ENCODE measurements at places on chromosomes 4 and X. TPM values are rescaled to one million over a fixed set of nuclear protein-coding genes. Genes with fewer than 3 reads are reported as not detected.
A peak's percentile ranks its signal among the peaks of the same experiment; 100 is the strongest.

Gene SMIM14
- total RNA-seq: 7.8 TPM

Gene ALAS2
- total RNA-seq: not detected

GRCh38 chr4:159735281-159736207 is 632.7 kb downstream of the RAPGEF2 start:
- DNase-seq: no peak

DNA sequence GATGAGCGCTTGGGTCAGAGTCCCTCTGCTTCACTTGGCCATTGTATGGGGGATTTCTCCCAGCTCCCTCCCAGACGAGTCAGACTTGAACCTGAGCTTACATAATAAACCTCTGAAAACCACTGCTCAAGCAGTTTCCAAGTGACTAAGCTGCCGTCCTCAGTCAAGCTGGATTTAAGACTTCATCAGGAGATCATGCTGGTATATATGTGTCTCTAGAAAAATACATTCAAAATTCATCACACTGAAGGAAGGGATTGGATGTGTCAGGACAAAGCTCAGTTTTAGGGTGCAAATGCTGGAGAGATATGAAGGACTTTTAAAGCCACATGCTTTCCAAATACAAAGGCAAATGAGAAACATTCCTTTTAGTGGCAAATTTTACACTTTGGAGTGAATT is 114.3 kb downstream of the QDPR start:
- DNase-seq: no peak

GRCh38 chr4:187333151-187333550 is 609.5 kb upstream of the FAT1 start:
- DNase-seq: no peak

Gene MAP3K15
- total RNA-seq: 0.17 TPM

DNA sequence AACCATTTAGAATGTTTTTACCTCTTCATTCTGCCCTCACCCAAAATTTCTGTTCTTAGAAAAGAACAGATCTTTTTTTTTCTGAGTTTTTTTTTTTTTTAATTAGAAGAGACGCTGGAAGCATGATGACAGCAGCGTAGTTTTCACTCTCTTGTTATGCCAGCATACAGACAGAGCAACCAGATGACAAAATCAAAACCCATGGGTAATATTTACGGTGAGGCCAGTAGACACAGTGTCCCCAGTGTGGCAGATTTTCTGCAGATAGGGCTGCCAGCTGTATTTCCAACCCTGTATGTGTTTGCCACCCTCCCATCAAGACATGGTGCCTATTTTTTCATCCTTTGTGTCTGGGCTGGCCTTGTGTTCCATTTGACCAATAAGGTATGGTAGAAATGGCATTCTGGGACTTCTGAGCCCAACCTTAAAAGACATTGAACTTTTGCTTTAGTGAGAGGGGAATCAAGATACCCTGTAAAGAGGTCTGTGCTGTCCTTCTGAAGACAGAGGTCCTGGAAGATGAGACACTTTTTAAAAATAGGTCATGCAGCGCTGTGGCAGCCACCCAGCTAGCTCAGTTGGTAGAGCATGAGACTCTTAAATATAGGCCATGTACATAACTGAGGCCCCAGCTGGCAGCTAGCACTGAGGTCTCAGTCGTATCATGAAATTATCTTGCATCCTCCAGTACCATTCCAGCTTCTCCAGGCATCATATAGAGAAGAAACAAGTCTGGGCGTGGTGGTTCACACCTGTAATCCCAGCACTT is 6.7 kb upstream of the ZNF41 start:
- DNase-seq: no peak

GRCh38 chr4:139299536-139299935 is 1.8 kb upstream of the NAA15 start:
- DNase-seq: no peak

Gene MAGED4
- total RNA-seq: 1.2 TPM

Gene FAM53A
- total RNA-seq: 0.78 TPM

DNA sequence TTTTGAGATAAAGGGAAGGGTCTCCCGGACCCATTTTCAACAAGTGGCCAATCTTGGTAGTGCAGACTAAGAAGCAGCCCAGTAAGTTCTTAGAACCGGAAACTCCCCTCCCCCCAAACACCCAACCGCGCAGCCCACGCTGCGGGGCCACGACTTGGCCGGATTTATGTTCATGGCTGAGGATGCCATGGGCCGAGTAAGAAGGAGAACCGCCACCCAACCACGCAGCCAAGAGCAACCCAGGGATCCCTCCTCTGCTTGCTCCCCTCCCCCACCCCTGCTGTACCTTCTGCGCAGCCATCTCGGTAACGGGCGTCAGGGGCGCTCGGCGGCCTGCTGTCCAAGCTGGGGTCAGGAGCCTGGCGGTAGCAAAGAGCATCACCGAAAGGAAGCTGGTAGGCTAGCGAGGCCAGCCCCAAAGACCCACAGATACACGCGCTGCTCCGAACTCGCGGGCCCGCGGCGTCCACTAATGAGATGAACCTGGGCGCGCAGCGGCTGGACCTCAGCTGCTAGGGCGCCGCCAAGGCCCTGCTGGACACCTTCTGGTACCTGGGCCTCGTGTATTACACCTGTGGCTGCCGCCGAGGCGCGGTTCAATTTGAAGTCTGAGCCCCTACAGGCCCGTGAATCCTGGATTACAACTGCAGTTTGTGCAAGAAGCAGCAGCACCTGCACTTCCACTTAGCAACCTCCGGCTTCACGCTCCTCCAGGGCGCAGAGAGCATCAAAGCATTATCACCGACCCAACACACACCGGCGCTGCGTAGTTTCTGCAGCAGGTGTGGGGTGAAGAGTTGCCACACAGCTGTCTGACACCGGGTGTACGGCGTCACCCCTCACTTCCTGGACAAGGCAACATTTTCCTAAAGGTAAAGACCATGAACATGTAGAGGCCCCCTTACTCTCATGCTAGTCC is 63.4 kb downstream of the NUDT10 start:
- DNase-seq: no peak

DNA sequence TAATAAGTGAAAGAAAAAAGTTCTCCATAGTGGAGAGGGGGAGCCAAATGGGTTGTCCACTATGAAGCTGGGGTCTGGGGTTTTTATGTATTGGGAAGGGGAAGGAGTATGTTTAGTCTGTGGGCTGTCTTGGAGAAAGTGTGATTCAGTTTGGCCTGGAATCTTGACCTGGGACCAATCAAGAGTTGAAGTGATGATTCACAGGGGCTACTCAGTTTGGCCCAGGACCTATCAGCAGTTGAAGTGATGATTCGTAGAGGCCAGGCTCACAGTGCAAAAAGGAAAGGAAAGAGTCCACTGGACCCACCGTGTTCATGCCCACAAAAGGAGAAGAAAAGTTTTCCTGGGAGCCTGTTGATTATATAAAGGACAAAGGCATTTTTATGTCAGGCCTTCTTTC is 47.3 kb upstream of the RAB9B start:
- DNase-seq: no peak

- no peak for DNase-seq
Measured at GRCh38 chrX:54891573-54891972, 29.1 kb upstream of the TRO start.

- DNase-seq: no peak
Measured at GRCh38 chr4:61950625-61951024, 750.5 kb downstream of the ADGRL3 start.

Gene SPIN3
- total RNA-seq: 6.6 TPM

DNA sequence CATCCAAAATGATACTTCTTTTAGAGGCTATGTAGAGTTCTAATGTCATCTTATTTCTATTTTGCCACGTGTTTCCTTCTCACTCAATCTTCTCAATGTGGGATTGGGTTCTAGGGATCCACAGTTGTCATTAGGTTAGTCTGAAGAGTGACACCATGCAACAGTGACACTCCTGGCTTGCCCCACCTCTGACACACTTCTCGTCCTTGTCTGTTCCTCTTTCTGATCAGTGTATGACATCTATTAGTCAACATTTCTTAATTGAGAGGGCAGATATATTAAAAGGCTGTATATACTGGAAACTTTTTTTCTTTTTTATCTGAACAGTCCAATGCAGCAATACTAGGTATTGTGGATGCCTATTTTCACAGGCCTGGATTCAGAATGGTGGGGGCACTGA is 67.6 kb upstream of the GYPA start:
- no peak for DNase-seq

Gene GAGE12F
- not detected for total RNA-seq

Gene ARL9
- total RNA-seq: not detected

DNA sequence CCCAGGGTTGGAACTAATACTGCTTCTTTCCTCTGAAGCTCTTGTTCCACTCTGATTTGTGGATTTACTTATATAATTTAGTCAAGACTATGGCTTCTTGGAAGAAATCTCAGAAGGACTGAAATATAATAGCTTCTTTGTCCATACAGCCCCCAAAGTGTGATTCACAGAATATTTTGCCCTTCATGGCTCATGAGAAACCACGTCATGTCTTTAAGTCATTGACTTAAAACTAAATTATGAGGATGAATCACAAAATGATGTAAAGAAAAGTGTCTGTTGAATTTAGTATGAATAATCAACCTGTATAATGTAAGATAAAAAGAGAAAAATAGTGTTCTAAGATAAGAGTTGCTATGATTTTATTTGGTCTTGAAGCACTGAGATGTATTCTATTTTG is 43.3 kb upstream of the AGA start:
- no peak for DNase-seq

GRCh38 chrX:136712650-136713310 is 64.8 kb downstream of the CD40LG start:
- DNase-seq: no peak

GRCh38 chr4:151527699-151528098 is 118.7 kb downstream of the FHIP1A start:
- no peak for DNase-seq

GRCh38 chr4:52249581-52249980 is 198.5 kb downstream of the SPATA18 start:
- no peak for DNase-seq

- DNase-seq: no peak
Measured at GRCh38 chr4:73603271-73603710, 16.9 kb downstream of the RASSF6 start.

Gene VCX
- not detected for total RNA-seq

- DNase-seq: no peak
Measured at GRCh38 chr4:80611678-80611979, 276.1 kb downstream of the CFAP299 start.

DNA sequence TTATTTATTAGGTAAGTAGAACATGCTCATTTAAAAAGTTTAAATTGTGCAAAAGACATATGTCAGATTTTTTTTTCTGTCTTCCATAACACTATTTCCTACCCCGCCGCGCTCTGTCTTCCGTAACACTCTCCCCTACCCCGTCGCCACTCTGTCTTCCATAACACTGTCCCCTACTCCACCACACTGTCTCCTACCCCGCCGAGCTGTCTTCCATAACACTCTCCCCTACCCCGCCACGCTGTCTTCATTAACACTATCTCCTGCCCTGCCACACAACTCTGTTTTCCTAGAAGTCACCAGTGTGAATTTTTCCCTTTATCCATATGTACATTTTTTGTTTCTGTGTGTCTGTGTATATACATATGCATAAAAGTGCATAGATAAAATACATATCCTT is 4.4 kb downstream of the MSMO1 start:
- DNase-seq: no peak

DNA sequence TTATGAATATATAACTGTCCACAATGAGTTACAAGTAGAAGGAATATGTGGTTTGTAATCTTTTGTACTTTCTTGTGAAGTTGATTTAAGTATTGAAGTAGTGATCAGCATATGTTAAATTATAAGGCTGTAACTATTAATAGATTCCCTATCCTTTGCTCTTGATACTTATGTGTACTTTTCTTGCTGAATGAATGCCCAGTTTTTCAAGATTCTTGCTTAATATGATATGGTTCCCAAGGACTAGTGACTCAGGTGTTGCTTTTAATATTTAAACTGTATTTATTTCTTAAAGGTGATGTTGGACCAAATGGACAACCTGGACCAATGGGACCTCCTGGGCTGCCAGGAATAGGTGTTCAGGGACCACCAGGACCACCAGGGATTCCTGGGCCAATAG is 121.7 kb downstream of the IRS4 start:
- DNase-seq: no peak

DNA sequence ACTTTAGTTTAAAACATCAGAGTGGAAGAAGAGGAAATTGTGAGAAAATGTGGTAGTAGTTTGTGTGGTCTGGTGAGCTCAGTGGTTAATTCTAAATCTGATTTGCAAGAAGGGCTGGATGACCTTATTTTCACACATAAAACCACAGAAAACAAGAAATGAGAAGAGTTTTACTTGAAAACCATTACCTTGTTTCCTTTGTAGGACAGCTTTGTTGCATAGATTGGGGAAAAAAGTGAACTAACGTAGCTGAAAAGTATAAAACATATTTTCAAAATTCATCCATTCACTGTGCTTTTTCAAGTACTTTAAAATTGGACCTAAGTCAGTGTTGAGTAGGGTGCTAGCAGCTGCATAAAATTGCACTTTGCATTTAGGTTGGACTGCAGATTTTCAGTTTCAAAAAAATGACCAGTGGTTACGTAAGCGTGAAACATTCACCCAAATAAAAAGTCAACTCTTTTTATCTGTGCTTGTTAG is 211.3 kb downstream of the ARHGAP10 start:
- DNase-seq: no peak

Gene FMR1NB
- not detected for total RNA-seq

Gene TSPAN5
- 24.9 TPM for total RNA-seq

GRCh38 chrX:38806875-38807621 is 5.8 kb downstream of the MID1IP1 start:
- no peak for DNase-seq

DNA sequence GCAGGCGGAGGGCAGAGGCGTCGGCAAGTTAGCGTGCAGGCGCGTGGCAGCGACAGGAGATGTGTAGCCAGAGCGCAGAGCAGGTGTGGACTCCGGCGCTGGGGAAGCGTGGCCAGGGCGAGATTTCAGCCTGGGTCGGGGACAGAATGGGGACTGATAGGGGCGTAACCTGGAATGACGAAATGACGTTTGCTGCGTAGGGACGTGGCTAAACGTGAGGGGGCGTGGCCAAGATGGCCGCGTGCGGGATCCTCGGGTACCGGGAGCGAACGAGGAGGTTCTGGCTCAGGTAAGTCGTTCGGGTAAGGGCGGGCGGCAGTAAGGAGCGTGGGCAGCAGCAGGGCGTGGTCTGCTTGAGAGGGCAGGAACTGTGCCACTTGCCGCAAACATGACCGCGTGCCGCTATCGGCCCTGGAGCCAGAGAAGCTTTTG is 10.9 kb upstream of the CLTRN start:
- DNase-seq: peak; percentile 89

GRCh38 chr4:146450524-146450923 is 71.2 kb downstream of the SLC10A7 start:
- no peak for DNase-seq

Gene VCX3B
- not detected for total RNA-seq

- DNase-seq: no peak
Measured at GRCh38 chr4:169080981-169081380, 70.9 kb upstream of the CBR4 start.

Gene CXCL3
- not detected for total RNA-seq

- DNase-seq: no peak
Measured at GRCh38 chr4:8867624-8868320, 3.9 kb downstream of the HMX1 start.

Gene ARHGAP24
- total RNA-seq: 1.0 TPM

Data from natural killer cell treated with Interleukin-12 subunit alpha and Interleukin-12 subunit beta and Interleukin-15 and Interleukin-18, amount 100 ng/mL, for 72 hours (primary cell).